ENCODE measurements at places on chromosomes 1 and 21.

DNA sequence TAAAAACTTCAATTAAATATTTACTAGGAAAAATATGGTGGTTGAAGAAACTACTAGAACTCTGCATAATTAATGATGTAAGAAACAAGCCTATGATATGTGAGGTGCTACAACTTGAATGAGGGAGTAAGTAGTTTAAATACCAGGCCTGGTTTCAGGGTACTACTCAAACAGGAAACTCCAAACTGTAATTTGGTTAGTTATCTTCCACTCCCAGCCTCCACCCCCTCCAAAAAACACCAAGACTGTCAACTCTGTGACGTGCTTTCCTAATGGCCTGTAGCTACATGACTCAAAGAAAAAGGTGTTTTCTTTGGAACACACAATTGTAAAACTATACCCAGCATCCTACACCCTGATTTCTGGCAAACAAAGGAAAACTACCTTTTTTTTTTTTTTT lies 55.9 kb upstream of the RCC1 start:
- DNase-seq = no peak

GRCh38 chr1:66769512-66770229 lies 17.4 kb downstream of the DYNLT5 start:
- DNase-seq = no peak

GRCh38 chr1:90964444-90965035 lies 57.3 kb downstream of the ZNF644 start:
- DNase-seq = no peak

DNA sequence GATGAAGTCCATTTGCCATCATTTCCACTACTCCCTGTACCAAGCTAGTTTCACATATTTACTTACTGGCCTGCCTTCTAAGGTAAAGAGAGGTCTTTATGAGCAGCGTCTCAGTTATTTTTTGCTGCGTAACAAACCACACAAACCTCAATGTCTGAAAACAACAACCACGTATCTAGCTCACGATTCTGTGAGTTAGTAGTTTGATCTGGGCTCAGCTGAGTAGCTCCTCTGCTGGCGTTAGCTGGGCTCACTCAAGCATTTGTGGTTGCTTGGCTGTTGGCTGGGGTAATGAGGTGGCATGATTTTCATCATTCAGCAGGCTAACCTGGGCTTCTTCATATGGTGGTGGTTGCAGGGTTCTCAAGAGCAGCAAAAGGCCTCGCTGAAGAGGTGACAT lies 225.4 kb downstream of the FOXD2 start:
- DNase-seq = no peak

DNA sequence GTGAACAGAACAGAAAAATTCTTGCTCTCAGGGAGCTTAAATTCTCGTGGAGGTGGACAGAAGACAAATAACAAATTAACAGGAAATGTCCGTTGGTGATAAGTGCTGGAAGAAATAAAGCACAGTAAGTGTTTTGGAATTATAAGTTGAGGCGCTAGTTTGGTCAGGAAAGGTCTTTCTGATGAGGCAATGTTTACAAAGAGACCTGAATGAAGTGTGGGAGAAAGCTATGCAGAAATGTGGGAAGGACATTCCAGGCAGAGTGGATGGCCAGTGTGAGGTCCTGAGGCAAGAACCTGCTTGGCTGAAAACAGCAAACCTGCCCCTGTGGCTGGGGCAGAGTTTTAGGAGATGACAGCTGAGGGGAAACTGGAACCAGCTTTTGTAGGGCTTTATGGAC lies 23.3 kb downstream of the NGF start:
- no peak for DNase-seq

GRCh38 chr1:156615946-156616345 lies 3.3 kb upstream of the HAPLN2 start:
- no peak for DNase-seq

GRCh38 chr21:45886610-45887026 lies 95.0 kb upstream of the COL6A1 start:
- DNase-seq = no peak

- no peak for DNase-seq
Measured at GRCh38 chr1:210123924-210124589, 108.5 kb upstream of the SERTAD4 start.

DNA sequence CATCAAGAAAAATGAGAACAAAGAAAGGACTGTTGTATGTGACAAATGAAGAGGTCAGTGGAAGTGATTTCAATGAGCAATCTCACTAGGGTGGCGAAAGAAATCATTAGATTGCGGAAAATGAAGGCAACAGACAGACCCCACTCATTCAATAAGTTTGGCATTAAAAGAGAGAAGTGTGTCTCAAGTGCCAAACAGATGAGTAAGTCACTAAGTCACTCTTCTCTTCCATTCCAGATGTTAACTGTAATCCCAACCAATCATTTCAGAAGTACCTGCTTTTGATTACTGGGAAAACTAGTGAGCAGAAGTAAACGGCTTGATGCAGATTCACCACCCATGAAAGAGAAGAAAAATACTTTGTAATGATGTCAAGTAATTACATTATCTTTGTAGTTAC lies 144.3 kb upstream of the PRMT6 start:
- no peak for DNase-seq

DNA sequence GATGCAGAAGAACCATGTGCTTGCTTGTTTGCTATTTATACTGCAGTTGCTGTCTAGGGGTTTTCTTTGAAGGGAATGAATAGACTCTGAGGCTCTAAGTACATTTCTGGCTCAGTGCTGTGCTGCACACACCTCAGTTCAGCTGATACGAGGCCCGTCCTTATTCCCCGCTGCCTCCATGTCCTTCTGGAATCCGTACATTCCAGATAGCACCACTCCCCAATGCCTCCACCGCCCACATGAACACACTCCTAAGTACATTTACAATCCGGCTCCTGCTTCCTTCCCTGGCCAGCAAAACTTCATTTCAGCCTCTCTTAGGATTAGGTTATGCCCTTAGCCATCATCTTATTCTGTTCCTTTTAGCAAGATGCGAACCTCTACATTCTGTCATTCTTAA lies 57.1 kb downstream of the KCNC4 start:
- no peak for DNase-seq

GRCh38 chr1:197156692-197157091 lies 10.2 kb upstream of the ASPM start:
- no peak for DNase-seq

DNA sequence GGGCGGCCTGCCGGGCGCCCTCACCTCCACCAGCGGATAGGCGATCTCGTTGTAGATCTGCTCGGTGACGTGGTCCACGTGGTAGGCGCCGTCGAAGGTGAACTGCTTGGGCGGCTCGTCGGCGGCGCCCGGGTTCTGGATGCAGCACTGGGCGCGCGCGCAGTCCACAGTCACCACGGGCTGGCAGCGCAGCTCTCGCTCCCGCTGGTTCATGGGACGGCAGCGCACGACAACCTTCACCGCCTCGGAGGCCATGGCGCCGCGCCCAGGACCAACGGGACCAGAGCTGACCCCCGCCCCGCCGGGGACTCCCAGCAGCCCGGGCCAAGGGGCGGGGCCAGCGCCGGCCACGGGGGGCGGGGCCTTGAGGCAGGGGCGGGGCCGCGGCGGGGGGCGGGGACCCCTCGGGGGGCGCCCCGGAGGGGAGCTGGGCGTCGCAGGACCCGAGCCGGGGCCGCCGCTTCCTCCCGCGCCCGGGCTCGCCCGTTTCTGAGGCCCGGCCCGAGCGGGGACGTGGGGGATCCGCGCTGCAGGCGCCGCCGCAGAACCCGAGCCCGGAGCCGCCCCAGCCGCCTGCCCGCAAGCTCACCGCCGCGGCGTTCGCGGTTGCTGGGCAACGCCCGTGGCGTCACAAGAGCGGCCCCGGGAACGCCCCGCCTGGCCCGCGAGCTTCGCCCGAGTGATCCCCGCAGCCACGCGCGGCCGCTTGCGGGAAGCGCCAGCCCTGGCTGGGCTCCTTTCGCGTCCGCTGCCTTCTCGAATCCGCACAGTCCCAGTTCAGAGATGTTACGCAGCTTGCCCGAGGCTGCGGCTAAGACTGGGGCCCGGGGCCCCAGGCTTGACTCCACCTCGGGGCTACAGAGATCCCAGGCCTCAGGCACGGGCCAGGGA lies at the start of gene KIF17:
TSS of gene KIF17 (minus strand) at position 556 of the 891 bp plus-strand sequence. CDS start at position 255, 301 bp downstream.
- peak; percentile 40 for DNase-seq

- DNase-seq = no peak
Measured at GRCh38 chr1:62309906-62310305, 9.3 kb downstream of the KANK4 start.

DNA sequence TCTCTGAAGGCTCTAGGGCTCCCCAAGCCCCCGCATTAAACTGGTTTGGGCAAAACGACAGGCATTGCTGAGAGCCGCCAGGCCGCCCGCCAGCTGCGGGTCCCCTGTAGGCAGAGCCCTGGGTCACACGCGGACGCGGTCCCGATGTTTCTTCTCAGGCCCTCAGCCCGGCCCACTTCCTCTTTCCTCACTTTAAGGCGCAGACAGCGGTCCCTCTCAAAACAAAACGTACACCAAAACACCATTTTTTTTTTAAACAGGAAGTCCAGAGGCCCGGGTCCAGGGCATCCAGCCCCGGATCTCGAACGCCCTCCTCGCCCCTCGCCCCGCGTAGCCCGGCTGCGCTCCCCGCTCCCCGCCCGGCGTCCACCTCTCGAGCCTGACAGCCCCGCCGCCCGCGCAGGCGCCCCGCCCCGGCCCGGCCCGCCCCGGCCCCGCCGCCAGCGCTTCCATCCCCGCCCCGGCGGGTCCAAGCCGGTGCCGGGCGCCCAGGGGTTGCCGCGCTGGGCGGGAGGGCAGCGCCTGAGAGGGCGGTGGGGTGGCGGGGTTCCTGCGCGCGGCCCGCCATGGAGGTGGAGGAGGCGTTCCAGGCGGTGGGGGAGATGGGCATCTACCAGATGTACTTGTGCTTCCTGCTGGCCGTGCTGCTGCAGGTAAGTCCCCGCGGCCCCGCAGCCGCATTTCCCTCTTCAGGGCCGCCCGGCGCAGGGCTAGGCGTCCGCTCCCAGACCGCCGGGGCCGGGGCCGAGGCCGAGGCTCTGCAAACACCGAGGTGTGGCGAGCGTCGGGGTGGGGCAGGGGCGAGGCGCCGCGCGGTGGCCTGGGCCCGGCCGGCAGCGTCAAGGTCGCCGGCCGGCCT lies at the start of gene SLC22A15:
TSS of gene SLC22A15 (plus strand) at position 452 of the 859 bp plus-strand sequence. CDS start at position 567, 115 bp downstream.
- DNase-seq = peak; percentile 8

DNA sequence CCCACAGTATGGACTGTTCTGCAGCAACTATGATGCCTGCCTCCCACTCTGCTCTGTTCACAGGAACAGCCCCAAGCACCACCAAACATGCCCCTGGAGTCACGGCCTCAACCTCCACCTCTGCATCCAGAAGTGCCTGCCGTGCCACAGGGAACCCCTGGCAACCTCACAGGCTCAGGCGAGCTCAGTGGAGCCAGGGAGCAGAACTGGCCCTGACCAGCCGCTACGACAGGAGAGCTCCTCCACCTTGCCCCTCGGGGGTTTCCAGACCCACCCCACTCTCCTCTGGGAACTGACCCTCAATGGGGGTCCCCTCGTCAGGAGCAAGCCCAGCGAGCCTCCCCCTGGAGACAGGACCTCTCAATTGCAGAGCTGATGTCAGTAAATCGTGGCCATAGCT lies 13.0 kb downstream of the MRAP start:
- DNase-seq = no peak

DNA sequence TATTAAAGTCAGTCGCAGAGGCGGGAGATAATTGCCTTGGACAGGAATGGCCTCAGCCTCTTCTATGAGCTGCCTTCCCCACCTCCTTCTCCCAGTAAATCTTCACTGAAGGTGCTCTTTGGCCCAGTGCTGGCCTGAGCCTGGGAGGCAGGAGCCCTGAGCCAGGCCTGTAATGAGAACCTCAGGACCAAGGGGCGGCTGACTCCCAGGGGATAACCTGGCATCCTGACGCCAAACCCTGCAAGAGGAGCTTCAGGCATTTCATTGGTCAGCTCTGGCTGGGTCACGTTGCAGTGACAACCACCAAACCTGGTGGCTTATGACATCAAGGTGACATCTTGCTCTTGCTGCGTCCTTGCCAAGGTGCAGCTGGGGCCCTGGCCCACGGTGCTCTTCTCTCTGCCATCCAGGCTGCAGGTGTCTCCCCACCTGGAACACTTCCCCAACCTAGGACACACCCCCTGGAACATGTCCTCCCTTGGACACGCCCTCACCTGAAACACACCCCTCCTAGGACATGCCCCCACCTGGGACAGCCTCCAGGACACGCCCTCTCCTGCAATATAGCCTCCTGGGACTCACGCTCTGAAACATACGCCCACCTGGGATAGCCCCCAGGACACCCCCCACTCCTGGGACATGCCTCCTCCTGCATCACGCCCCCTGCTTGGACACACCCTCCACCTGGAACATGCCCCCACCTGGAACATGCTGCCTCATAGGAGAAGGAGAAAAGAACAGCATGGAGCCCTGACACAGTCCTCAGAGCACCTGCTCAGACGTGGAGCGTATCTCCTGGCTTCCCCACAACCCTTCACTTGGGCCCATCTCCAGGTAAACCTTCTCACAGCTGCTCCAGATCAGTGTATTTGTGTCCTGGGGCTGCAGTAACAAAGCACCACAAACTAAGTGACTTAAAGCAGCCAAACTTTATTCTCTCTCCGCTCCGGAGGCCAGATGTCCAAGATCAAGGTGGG lies 333.6 kb downstream of the NPHP4 start:
- no peak for DNase-seq

DNA sequence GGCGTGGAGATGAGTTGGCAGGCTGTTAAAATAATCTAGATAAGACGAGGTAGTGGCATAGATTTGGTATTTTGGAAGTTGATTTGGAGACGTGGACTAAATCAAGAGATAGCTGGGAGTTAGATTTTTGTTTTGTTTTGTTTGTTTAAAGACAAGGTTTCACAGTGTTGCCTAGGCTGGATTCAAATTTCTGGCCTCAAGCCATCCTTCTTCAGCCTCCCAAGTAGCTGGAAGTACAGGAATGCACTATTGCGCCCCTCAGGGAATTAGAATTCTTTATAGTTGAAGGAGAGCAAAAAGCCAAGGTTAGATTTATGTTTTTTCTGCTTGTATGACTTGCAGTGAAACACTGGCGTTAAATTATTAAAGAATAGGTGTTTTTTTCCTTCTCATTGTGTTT lies 22.3 kb upstream of the SNRPE start:
- no peak for DNase-seq

GRCh38 chr1:230622151-230622550 lies 20.1 kb upstream of the COG2 start:
- DNase-seq = no peak

GRCh38 chr21:45969921-45970673 lies 11.5 kb upstream of the COL6A1 start:
- DNase-seq = no peak

Data from stimulated activated CD4-positive, alpha-beta T cell treated with anti-CD3 and anti-CD28 coated beads, Interleukin-15, amount 100 ng/mL, for 1 hour (primary cell).